ENCODE measurements at places on chromosomes 7 and 10.

DNA sequence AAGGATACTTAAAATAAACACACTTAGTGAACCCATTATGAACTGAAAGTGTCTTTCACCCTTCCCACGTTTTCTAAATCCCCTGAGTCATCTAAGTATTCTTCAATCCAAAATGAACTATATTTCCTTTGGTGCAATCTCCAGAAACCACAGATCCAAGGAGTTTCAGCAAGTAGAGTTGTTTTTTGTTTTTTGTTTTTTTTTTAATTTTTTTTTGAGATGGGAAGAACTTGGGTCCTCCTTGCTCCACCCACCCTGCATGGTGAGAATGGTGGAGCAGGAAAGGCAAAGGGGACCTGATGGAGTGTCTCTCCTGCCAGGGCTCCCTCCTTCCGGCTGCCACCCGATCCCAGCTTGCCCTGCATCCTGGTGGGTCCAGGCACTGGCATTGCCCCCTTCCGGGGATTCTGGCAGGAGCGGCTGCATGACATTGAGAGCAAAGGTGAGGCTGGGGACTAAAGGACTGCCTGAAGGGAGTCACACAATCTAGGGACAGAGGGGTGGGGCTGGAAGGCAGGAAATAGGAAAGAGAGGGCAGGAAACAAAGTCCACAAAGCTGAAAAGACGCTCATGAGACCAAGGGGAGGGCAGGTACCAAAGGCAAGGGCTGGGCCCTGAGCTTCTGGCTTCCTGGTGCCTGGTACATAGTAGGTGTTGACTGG, 12.1 kb downstream of the ATG9B start:
- no peak for DNase-seq

DNA sequence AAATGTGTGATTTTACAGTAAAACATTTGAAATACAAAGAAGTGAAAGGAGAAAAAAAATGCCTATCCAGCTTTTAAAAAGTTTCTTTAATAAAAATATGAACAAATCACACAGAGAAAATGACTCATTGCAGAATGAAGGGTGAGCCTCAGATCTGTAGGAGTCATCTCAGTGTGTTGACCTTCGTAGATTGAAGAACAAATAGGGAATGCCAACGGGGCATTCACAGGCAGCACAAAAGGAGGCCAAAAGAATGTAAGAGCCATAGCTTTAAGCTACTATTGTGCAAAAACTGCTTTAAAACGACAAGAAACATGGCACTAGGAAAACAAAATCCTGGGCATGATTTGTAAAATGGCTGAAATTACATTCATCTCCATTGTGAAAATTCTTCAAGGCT, 782.7 kb upstream of the CELF2 start:
- no peak for DNase-seq

- no peak for DNase-seq
These were observed 63.2 kb upstream of the FHIP2A start for GRCh38 chr10:114758331-114758730.

- no peak for DNase-seq
These were observed 131.8 kb downstream of the WDR37 start for GRCh38 chr10:1187855-1188557.

- DNase-seq, result no peak
These were observed 32.3 kb downstream of the OAT start for GRCh38 chr10:124386186-124387077.

All from stimulated activated CD4-positive, alpha-beta T cell treated with anti-CD3 and anti-CD28 coated beads, Interleukin-1b, Interleukin-23, amount 100 ng/mL, for 48 hours (primary cell).